Left lung (tissue), 14 donors: ENCODE measurements at places on chromosomes 3 and 15.
A peak's percentile ranks its signal among the peaks of the same experiment; 100 is the strongest.

DNA sequence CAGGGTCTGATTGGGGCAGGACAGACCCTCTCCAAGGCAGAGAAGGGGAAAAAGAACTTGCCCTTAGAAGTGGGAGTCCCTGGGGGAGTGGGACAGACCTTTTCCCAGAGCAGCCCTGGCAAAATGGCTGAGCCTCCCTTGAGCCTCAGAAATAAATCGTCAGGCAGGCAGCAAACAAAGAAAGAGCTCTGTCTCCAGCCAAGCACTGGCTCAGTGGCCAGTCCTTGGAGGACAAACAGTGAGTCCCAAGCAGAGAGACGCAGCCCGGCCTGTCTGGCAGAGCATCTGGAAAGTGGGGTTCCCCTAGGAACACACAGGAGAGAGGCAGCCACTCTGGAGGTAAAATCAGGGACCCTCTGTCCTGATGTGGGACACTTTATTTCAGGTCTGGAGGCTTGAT lies 1.8 kb downstream of the SLC6A1 start:
- DNase-seq, result no peak
- H3K36me3 ChIP-seq, result no peaks in the 10 kb centered on the region
- H3K4me3 ChIP-seq, result no peak overlapping the region
- peaks cover 77% of the 10 kb centered on the region for H3K27me3 ChIP-seq
- no peak overlapping the region for H3K27ac ChIP-seq
- H3K4me1 ChIP-seq, result no peaks in the 10 kb centered on the region

GRCh38 chr3:52221563-52222318 lies 3.7 kb downstream of the TLR9 start:
- no peak overlapping the region for H3K27ac ChIP-seq
- H3K36me3 ChIP-seq, result peaks cover 21% of the 10 kb centered on the region
- H3K4me3 ChIP-seq, result no peak overlapping the region
- DNase-seq, result peak; percentile 73
- H3K4me1 ChIP-seq, result peaks cover 69% of the 10 kb centered on the region
- H3K27me3 ChIP-seq, result no peaks in the 10 kb centered on the region

- no peaks in the 10 kb centered on the region for H3K4me1 ChIP-seq
- H3K36me3 ChIP-seq, result no peaks in the 10 kb centered on the region
- H3K27me3 ChIP-seq, result no peaks in the 10 kb centered on the region
- H3K4me3 ChIP-seq, result no peak overlapping the region
- no peak overlapping the region for H3K27ac ChIP-seq
Observed at GRCh38 chr3:5115506-5116162, 6.5 kb upstream of the ARL8B start.

DNA sequence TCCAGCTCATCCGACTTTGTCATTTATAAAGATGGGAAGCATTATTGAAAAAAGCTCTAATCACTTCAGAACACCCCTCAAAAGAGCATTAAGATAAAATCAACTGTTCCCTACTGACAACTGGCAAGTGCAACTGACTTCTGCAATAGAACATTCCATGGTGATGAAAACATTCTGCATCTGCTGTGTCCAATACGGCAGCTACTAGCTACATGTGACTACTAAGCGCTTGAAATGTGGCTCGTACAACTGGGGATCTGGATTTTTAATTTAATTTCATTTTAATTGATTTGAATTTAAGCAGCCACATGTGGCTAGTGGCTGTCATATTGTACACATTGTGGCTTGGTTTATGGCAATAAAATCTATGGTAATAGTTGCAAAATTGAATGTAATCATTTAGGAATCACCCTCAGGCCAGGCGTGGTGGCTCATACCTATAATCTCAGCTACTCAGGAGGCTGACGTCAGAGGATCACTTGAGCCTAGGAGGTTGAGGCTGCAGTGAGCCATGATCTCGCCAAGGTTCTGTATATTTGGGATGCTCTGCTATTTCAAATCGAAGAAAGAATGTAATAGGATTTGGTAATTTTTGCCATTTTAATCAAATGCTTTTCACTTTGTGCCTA lies 390.3 kb downstream of the GABRB3 start:
- H3K27ac ChIP-seq, result no peak overlapping the region
- H3K27me3 ChIP-seq, result no peaks in the 10 kb centered on the region
- no peaks in the 10 kb centered on the region for H3K4me1 ChIP-seq
- DNase-seq, result no peak

GRCh38 chr3:106160396-106160795 lies 291.6 kb upstream of the CBLB start:
- no peaks in the 10 kb centered on the region for H3K4me1 ChIP-seq
- H3K36me3 ChIP-seq, result no peaks in the 10 kb centered on the region
- H3K27me3 ChIP-seq, result no peaks in the 10 kb centered on the region
- DNase-seq, result no peak
- no peak overlapping the region for H3K27ac ChIP-seq

DNA sequence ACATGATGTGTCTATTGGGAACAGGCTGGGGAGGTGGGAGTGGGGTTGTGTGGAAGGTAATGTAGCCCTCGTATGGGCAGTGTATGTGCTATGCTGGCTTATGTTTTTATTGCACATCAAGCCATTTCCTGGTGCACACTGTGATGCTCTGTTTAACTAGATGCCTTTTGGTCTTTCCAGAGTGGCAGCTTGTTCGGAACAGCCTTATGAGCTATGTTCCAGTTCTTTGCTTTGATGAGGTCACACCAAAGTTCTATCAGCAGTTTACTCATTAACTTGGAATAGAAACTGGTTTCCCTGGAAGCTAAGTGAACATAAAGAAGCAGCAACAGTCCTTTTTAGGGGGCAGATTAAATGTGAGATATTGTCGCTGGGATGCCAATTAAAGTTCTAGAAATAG lies 133.9 kb downstream of the DIPK2A start:
- DNase-seq, result no peak
- no peaks in the 10 kb centered on the region for H3K36me3 ChIP-seq
- no peaks in the 10 kb centered on the region for H3K4me1 ChIP-seq
- H3K27me3 ChIP-seq, result no peaks in the 10 kb centered on the region
- no peak overlapping the region for H3K27ac ChIP-seq
- no peak overlapping the region for H3K4me3 ChIP-seq

DNA sequence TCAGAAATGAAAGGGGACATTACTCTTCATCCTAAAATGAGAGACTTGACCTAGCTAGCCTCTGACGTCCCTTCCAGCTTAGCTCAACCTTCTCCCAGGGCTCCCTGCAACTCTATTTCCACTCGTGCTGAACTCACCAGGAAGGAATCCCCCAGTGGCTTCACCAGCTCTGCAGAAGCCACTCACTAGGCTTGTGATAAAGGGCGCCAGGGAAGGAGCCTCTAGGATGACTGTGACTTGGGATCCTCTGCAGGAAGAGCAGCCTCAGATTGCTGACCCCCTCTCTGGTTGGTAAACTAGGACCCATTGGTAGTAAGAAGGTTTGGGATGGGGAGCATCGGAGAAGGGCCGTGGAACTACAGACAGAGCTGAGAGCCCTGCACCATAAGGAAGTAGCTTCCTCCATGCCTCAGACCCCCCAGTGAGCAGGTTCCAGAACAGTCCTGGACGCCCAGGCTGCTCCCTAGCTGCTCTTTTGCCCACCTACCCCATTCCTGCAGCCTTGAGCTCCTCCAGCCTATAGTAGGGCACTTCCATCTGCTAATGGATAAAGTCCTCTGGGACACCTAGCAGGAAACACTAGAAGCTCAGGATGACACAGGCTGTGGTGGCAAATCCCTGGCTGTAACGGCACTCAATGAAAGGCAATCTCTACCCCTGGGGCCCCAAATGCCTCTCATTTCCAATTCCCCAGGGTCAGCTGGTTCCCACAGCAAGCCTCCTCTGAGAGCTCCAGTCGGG lies 26.0 kb downstream of the PLA2G4F start:
- no peaks in the 10 kb centered on the region for H3K36me3 ChIP-seq
- no peak for DNase-seq
- H3K27me3 ChIP-seq, result no peaks in the 10 kb centered on the region
- H3K4me1 ChIP-seq, result no peaks in the 10 kb centered on the region
- H3K4me3 ChIP-seq, result no peak overlapping the region
- H3K27ac ChIP-seq, result no peak overlapping the region

DNA sequence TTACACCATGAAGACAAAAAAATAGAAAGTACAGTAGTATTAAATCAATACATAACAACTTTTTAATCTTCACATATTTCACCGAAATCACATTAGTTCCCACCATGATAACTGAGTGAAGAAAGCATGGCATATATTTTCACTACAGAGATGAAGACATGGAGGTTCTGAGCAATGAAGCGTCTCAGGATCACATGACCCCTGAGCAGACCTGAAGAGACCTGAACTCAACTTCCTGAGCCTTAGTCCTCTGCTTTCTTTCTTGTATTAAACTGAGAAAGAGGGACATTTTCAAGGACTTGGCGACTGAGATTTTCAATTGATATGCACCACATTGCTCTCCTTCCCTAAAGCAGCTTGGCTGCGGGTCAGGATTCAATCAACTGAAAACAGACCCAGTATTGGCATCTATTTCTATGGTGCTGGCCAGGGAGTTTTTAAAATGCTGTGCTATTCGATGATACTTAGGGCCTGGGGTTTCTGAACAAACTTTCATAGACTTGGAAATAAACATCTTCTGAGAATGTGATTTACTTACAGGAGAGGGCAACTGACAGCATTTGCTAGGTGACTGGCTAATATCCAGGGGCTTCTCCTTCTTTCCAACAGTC lies 165.1 kb downstream of the LSAMP start:
- no peaks in the 10 kb centered on the region for H3K36me3 ChIP-seq
- no peak for DNase-seq
- no peak overlapping the region for H3K27ac ChIP-seq
- no peak overlapping the region for H3K4me3 ChIP-seq

- H3K4me3 ChIP-seq, result no peak overlapping the region
- DNase-seq, result peak; percentile 88
- H3K27me3 ChIP-seq, result no peaks in the 10 kb centered on the region
Observed at GRCh38 chr3:8443829-8444791, 57.5 kb upstream of the LMCD1 start.

- H3K36me3 ChIP-seq, result no peaks in the 10 kb centered on the region
- H3K27ac ChIP-seq, result no peak overlapping the region
- H3K27me3 ChIP-seq, result no peaks in the 10 kb centered on the region
- H3K4me3 ChIP-seq, result no peak overlapping the region
- H3K4me1 ChIP-seq, result no peaks in the 10 kb centered on the region
- no peak for DNase-seq
Observed at GRCh38 chr15:37009288-37009687, 91.1 kb downstream of the MEIS2 start.

GRCh38 chr15:37903919-37904625 lies 30.4 kb upstream of the TMCO5A start:
- no peak overlapping the region for H3K27ac ChIP-seq
- no peak for DNase-seq
- no peaks in the 10 kb centered on the region for H3K27me3 ChIP-seq
- H3K36me3 ChIP-seq, result no peaks in the 10 kb centered on the region
- H3K4me1 ChIP-seq, result no peaks in the 10 kb centered on the region

DNA sequence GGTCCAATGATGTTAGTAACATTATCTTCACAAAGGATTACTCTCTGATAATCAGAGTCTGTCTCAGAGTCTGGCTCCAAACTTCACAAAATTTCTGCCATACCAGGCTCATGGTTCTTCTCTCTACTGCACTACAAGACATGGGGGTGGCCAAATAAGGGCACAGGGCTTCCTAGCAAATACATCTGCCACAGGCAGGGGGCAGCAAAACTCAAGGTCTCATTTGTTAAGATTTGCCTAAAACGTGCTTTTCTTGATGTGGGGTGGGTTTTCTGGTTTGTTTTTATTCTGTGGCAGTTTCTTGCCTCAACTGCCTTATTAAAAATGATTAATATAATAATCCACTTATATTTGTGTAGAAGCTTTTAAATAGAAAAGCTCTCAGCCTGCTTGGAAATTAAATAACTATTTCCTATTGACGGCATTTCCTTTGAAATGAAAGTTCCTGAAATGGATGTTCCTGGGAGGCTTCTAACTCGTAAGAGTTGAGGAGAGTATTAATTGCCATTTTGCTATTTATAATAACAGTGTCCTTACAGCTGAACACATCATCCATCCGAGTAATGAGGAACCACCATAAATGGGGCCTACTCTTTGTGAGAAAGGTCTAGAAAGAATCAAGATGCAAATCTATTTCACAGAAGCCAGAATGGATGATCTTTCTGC lies 53.8 kb downstream of the SST start:
- H3K4me3 ChIP-seq, result no peak overlapping the region
- peak; percentile 32 for DNase-seq
- H3K4me1 ChIP-seq, result peaks cover 6% of the 10 kb centered on the region
- H3K27me3 ChIP-seq, result peaks cover 5% of the 10 kb centered on the region
- no peaks in the 10 kb centered on the region for H3K36me3 ChIP-seq

DNA sequence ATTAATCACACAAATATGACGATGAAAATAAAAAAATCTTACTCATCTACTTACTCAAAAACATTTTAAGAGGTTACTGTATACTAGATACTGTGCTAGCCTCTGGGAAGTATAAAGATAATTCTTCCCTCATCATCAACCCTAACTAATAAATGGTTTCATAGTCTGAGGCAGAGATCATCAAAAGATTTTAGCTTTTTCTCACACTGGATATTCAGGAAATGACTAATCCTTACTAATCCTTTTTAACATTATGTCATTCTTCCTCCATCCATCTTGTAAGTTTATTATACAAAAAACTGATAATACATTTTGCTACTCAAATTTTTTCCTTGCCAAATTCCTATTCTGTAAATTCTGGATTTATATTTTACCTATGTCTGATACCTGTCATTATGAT lies 29.7 kb downstream of the ACAD11 start:
- no peak for DNase-seq
- H3K27ac ChIP-seq, result no peak overlapping the region
- no peaks in the 10 kb centered on the region for H3K36me3 ChIP-seq
- no peaks in the 10 kb centered on the region for H3K27me3 ChIP-seq
- no peak overlapping the region for H3K4me3 ChIP-seq

GRCh38 chr3:43287500-43287873 lies 1.1 kb downstream of the SNRK start:
- peaks cover 18% of the 10 kb centered on the region for H3K4me1 ChIP-seq
- no peaks in the 10 kb centered on the region for H3K36me3 ChIP-seq
- H3K27me3 ChIP-seq, result no peaks in the 10 kb centered on the region
- H3K4me3 ChIP-seq, result peak overlapping the region; percentile 63

DNA sequence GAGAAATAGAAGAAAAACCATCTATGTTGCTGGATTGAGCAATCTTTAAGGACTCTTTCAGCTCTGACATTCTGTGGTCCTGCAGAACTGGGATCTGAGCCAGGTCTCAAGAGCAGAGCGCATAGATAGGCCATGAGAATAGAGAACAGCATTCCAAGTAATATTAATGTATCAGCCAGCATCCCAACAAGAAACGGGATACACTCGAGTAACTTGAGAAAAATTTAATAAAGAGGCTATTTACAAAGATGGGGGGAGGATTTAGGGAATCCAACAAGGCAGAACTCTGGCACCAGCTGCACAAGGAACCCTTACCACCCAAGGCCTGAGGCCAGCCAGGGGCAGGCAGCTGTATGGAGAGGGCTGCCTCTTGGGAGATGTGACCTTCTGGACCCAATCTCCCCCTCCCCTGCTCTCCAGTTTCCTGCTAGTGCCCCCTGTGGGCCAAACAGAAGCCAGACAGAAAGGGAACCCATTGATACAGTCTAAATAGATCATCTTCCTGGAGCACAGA lies 8.2 kb downstream of the TMOD2 start:
- peak; percentile 76 for DNase-seq
- H3K27ac ChIP-seq, result no peak overlapping the region
- H3K36me3 ChIP-seq, result no peaks in the 10 kb centered on the region
- no peaks in the 10 kb centered on the region for H3K27me3 ChIP-seq
